GOT3 (cell line): ENCODE measurements at places on chromosomes 2 and 18.

DNA sequence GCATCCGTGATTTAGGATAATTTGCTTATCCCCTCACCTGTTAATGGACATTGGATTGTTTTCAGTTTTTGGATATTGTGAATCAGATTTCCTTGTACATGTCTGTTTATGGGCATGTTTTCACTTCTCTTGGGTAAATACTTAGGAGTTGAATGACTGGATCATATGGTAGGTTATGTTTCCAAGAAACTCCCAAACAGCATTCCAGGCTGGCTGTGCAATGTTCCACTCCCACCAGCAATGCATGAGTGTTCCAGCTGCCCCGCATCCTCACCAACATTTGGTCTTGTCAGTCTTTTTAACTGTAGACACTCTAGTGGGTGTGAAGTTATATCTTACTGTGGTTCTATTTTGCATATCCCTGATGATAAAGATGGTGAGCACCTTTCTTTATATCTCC is 8.9 kb upstream of the LRRFIP1 start:
- no peak for DNase-seq

GRCh38 chr2:10385933-10386773 is 62.0 kb downstream of the ODC1 start:
- DNase-seq, result no peak

DNA sequence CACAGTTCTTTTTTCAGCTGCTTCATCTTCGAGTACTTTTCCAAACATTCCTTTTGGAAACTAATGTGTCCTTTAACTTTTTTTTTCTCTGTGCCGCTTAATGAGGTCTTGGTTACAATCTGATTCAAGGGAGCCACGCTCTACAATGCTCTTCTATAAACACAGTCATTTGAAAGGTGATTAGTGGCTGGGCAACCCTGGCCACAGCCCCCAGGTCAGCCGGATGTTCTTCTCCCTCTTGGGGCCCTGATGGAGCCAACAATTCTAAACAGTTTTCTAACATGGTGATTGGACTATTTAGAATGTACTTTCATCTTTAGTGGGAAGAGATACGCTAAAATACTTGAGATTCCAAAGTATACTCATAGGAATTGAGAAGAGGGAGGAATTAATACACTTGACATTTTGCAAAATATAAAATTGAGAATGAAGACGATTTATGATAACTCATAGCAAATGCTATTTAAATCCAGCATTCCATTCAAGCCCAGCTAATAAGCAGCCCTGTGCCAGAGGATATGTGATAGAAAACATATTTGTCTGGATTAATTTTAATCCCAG is 83.7 kb upstream of the MBOAT2 start:
- DNase-seq, result no peak

GRCh38 chr2:181250691-181251090 is 206.5 kb upstream of the ITGA4 start:
- DNase-seq, result no peak

GRCh38 chr18:54626779-54627178 is 35.7 kb downstream of the DYNAP start:
- no peak for DNase-seq

GRCh38 chr2:181660181-181660580 is 3.3 kb upstream of the CERKL start:
- no peak for DNase-seq

DNA sequence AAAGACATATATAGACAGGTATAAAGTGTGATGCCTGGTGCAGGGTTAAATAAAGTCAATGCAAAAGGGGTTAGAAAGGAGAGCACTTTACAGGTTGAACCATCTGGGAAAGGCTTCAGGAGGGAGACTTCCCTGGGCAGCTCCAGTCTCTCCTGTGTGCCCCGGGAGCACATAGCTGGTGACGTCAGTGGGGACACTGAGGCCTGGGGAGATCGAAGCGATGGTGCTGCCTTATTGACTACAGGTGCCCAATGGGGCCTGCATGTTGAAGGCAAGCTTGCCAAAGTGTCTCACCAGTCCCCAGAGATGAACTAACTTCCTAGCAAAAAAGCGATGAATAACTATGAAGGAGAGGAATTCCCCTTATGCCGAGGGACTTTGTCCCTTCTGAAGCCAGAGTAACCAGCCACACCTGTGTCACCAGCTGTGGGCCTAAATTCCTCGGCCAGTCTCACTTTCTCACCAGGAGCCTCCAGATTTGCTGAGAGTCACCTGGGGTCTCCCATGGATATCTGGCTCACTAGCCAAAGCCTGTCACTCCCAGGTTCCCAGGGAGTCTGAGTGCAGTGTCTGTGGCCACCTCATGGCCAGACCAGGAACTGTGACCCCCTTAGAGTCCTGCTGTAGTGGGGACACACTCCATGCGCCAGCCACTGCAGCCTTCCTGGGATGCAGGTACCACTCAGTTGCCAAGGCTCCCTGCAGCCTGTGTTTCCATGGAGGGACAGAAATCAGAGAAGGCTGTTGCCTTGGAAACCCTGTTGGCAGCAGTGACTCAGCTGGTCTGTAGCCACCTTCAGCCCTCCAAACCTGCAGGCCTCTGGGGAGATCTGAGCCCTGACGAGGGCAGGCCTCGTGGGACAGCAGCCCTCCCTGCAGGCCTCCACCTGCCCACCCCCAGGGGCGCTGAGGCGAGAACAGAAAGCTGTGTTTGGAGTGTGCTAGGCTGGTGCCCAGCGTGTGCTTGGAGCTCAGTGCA is 128.7 kb downstream of the CTIF start:
- DNase-seq, result no peak

GRCh38 chr2:11160731-11161455 is 5.6 kb downstream of the SLC66A3 start:
- no peak for DNase-seq

DNA sequence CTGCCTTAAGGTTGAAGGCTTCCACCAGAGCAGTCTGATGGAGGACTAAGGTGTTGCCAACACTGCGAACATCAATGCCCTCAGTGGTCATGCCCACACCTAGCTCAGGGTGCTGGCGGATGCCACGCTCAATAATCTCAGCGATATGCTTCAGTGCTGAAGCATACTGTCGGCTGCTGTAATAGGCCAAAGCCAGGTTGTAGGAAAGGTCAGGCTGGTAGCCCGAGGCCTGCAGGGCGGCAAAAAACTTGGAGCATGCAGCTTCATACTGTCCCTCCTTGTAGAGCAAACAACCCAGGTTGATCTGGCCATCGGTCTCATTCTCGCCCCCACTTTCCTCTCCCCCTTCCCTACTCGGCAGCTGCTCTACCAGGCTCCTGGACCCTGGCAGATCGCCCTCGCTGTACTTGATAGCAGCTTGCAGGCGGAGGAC is 159.4 kb downstream of the AGPS start:
- no peak for DNase-seq

GRCh38 chr2:12883906-12884305 is 167.2 kb downstream of the TRIB2 start:
- no peak for DNase-seq

GRCh38 chr2:152602750-152603149 is 114.5 kb downstream of the PRPF40A start:
- no peak for DNase-seq

DNA sequence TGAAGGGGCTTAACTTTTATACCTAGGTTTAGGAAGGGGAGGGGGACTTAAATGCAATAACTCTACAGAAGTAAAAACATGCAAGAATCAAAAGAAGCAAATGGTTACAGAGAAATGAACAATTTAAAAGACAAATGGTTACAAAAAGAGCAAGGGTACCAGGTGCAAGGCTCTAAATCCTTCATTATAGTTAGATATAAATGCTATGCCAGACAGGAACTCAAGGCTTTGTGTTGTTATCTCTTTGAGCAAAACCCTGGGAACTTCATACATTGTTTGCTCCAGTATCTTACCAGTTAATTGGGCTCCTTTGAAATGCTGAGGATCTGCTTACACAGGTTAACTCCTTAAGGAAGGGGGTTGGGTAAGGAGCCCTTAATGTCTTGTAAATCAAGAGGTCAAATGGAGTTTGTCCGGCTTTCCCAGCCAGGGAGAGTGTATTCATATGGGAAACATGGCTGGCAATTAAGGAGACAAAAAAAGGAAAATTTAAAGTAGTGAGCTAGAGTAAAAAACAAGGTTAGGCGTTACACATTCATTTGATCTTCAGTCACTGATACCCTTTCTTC is 347.5 kb downstream of the CELF4 start:
- DNase-seq, result no peak

GRCh38 chr2:195299600-195299999 is 357.4 kb upstream of the SLC39A10 start:
- no peak for DNase-seq

- DNase-seq, result no peak
Observed at GRCh38 chr18:37270038-37270665, 295.4 kb downstream of the CELF4 start.

GRCh38 chr18:10293966-10294365 is 160.5 kb upstream of the APCDD1 start:
- no peak for DNase-seq

DNA sequence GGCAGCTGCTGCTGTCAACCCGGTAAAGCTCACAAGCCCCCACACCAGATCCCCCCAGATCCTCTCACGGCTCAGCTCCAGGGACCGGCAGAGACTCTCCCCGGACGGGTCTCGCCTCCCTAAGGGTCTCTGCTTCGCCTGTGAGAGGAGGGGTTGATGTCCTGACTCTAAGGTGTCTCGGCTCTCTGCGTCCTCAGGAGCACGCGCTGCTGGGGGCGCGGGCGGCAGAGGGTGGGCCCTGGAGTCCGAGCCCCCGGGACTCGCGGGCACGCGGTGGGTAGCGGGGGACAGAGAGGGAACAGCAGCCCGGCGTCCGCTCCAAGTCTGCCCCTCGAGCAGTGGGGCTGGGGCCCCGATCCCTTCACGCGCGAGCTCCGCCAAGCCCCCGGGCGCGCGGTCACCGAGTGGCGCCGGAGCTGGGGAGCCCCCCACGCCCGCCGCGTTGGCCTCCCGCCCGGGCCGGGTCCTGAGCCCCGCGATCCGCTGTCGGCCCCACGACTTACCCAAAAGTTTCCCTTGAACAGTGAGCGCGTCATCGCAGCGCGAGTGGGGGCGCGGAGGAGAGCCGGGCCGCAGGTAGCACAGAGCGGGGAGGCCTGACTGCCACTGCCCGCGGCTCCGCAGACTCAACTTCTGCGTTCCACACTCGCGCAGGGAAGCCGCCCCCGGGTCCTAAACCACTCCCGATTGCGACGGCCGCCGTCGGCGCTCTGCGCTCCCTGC is at the start of gene PSTPIP2:
Gene PSTPIP2, minus strand, starts transcription at position 608 of the 723 bp plus-strand sequence. Its CDS starts 72 bp downstream, at position 536.
- DNase-seq, result no peak

- DNase-seq, result no peak
Observed at GRCh38 chr2:204749319-204749718, 204.0 kb downstream of the PARD3B start.

GRCh38 chr18:23662309-23663263 is at the start of gene ANKRD29:
Gene ANKRD29, minus strand, starts transcription at chr18:23662911. Its CDS starts 181 bp downstream, at chr18:23662730.
- no peak for DNase-seq

DNA sequence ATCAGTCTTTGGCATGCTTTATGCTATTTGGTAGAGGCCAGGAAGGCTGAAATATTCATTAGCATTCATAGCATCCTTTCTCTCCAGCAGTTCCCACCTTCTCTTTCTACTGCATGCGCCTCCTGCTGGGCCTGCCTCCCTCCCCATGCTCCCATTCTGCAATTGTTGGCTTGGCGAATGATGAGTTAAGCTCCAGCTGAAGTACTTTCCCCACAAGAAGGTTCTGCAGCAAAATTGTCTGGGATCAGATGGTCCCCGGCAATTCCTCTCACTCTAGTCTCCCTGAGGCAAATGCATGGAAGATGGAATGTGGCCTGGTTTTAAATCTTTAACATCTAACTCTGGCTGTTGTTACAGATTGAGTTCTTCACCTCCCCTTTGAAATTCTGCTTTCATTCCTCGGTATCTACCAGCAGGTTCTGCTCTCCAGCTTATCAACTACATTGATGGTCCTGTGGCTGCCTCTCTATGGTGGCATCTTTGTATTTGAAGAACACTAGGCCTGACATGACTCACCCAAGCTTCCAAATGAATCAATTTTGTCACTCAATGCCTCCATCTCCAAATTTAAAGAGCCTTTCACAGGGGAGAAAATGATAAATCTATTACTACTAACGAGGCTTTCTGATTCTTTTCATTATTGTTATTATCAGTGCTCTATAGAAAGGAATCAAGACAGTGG is 55.9 kb downstream of the KCTD18 start:
- no peak for DNase-seq

DNA sequence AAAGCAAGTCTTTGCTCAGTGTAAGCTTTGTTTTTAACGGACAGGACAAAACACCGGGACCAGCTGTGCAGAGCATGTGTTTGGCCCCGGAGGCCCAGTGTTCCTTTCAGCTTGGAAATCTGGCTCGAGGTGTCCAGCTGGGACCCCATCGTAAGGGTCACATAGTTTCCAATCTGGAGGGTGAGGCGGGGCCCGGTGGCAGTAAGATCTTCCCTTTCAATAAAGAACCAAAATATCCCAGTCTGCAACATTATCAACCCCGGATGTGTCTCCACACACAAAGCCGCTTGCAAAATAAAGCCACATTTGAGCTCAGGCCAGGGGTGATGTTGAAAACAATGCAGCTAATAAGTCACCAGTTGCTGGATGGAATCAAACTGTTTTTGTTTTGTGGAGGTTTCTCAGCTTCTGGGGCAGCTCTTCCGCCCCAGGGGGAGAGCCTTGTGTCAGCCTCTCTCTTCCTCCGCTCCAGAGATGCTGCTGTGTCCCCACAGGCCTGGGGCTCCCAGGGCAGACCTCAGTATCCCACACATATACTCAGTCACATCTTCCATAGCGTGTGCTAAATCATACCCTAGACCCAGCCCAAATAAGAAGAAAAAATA is 138.6 kb upstream of the GLI2 start:
- peak; percentile 10 for DNase-seq

- DNase-seq, result no peak
Observed at GRCh38 chr18:47750889-47751423, 179.5 kb downstream of the SMAD2 start.

GRCh38 chr2:105868060-105868459 is 123.3 kb downstream of the NCK2 start:
- DNase-seq, result no peak

DNA sequence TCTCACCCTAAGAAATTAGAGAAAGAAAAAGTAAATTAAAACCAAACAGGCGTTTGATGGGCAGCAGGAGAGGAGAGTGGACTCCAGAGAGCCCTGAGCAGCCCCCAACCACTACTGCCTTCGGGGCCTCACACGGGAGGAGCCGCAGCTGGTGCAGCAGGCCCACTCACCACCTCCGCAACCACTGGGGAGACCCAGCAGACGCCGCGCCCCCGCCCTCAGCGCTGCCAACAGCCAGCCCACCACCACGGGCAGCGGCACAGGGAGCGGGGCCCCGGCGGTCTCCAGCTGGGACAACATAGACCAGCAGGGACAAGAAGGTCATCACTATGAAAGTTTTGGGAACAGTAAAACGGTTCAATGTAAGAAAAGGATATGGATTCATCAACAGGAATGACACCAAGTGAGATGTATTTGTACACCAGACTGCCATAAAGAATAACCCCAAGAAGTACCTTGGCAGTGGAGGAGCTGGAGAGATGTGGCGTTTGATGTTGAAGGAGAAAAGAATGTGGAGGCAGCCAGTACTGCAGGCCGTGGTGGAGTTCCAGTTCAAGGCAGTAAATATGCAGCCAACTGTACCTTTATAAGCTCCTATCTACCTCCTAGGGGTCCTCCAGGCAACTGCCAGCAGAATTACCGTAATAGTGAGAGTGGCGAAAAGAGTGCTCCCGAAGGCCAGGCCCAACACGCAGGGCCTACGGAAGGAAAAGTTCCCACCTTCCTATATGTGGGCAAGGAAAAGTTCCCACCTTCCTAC is 76.5 kb downstream of the OLA1 start:
- DNase-seq, result no peak
